ENCODE measurements at places on chromosomes 11 and 22.

- DNase-seq = no peak
These were observed 16.8 kb upstream of the TMEM121B start for GRCh38 chr22:17137861-17138425.

DNA sequence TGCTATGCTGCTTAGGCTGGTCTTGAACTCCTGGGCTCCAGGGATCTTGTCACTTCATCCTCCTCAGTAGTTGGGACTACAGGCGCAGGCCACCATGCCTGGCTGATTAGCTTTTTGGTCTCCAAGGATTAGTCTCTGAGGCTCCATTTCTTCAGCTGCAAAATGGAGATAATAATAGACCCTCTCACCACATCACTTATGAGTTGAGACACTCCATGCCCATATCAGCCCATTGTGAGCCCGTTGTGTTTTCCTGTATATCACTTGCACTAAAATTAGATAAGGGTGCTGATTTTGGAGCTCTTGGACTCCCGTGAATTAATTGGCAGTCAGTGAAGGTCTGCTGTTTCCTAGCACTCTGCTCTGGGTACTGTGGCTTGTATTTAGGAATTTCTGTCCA is 36.0 kb downstream of the DEPDC5 start:
- DNase-seq = no peak

DNA sequence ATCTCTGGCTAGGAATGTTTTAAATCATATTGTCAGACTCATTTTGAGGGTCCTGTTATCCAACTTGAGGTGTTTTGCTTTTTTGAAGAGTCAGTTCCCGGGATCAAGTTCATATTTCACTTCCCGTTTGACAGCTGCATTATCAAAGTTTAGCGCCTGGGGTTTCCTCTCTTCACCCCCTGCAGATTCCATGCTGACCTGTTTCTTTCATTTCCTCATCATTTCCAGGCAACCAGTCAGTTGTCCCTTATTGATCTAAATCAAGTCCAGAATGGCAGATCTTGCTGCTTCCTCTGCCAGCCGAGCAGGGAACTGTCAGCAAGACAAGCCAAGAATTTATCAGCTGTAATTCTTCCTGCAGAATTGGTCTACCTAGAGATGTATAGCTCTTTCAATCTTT is 197.6 kb upstream of the SYN3 start:
- DNase-seq = no peak

DNA sequence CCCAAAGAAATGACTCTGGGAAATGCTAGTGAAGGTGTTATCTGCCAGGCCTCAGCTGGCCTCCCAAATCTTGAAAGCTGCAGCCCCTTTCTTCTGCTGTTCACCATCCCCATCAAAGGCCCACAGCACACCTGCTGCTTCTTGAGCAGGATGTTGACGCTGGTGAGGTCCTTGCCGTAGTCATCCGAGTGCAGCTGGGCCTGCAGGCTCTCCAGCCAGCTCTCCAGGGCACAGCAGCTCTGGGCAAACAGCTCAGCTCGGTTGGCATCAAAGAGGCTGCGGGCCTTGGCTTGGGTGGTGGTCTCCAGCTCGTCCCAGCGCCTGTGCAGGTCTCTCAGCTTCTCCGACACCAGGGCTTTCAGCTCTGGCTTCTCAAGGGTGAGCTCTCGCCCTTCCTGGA is 18.5 kb upstream of the RBM4B start:
- DNase-seq = no peak

- DNase-seq = no peak
These were observed 26.5 kb upstream of the TREH start for GRCh38 chr11:118705791-118706545.

GRCh38 chr11:19537803-19538453 is 174.7 kb upstream of the NAV2 start:
- DNase-seq = no peak

All from uterus (tissue), 4 donors.